ENCODE measurements at places on chromosomes 12 and 14. TPM values are rescaled to one million over a fixed set of nuclear protein-coding genes. Genes with fewer than 3 reads are reported as not detected.

DNA sequence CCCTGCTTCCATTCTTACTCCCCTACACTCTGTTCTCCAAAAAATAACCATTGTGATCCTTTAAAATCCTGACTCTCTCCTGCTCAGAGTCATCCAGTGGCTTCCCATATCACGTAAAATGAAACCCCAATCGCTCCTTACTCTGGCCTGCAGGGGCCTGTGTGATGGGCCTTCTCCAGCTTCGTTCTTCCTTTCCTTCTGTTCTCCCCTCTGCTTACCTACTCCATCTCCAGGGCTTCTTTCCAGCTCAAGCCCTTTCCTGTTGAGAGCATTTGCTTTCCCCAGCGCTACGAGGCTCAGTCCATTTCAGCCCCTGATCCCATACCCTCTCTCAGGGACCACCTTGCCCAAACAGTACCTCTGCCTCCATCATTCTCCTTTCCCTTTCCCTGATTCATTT, 144.4 kb upstream of the ARHGAP5 start:
- DNase-seq: no peak
- no peaks in the 10 kb centered on the region for H3K27me3 ChIP-seq
- no peaks in the 10 kb centered on the region for H3K36me3 ChIP-seq
- H3K27ac ChIP-seq: no peak overlapping the region
- peaks cover 7% of the 10 kb centered on the region for H3K4me1 ChIP-seq
- no peak overlapping the region for H3K4me3 ChIP-seq

GRCh38 chr14:77498120-77498979, at the start of gene ISM2:
TSS of gene ISM2 (minus strand) at chr14:77498816. CDS start at chr14:77498793, 23 bp downstream.
- peaks cover 44% of the 10 kb centered on the region for H3K27me3 ChIP-seq
- peak within 1 kb of the TSS; percentile 59 for H3K4me3 ChIP-seq
- no peak within 1 kb of the TSS for H3K27ac ChIP-seq
- H3K36me3 ChIP-seq: peaks cover 4% of the 10 kb centered on the region
- peak; percentile 54 for DNase-seq

DNA sequence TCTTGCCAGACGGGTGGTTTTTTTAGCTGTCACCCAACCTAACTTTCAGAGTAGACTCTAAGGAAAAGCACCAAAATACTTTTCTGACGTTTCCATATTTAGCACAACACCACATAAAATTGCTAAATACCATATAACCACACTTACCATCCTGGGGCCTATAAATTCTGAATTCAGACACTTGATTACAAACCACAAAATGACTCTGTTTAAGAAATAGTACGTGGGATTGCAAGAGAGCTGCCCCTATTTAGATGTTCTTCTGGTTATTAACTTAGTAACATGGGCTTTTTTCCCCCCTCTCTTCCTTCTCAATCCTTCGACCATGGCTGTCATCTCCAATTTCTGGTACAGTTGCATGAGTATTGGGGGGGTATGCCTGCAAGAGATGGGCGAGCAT, 287.7 kb downstream of the BMP4 start:
- H3K4me3 ChIP-seq: no peak overlapping the region
- no peak for DNase-seq
- H3K27me3 ChIP-seq: no peaks in the 10 kb centered on the region
- H3K36me3 ChIP-seq: no peaks in the 10 kb centered on the region
- H3K4me1 ChIP-seq: no peaks in the 10 kb centered on the region
- H3K27ac ChIP-seq: no peak overlapping the region

- H3K27ac ChIP-seq: no peak overlapping the region
- no peak overlapping the region for H3K4me3 ChIP-seq
- H3K4me1 ChIP-seq: peaks cover 14% of the 10 kb centered on the region
- DNase-seq: no peak
Observed at GRCh38 chr14:81402123-81402495, 2.0 kb upstream of the STON2 start.

- H3K4me1 ChIP-seq: peaks cover 11% of the 10 kb centered on the region
- H3K4me3 ChIP-seq: no peak overlapping the region
- H3K36me3 ChIP-seq: no peaks in the 10 kb centered on the region
- no peaks in the 10 kb centered on the region for H3K27me3 ChIP-seq
Observed at GRCh38 chr14:100472094-100472455, 115.1 kb downstream of the BEGAIN start.

DNA sequence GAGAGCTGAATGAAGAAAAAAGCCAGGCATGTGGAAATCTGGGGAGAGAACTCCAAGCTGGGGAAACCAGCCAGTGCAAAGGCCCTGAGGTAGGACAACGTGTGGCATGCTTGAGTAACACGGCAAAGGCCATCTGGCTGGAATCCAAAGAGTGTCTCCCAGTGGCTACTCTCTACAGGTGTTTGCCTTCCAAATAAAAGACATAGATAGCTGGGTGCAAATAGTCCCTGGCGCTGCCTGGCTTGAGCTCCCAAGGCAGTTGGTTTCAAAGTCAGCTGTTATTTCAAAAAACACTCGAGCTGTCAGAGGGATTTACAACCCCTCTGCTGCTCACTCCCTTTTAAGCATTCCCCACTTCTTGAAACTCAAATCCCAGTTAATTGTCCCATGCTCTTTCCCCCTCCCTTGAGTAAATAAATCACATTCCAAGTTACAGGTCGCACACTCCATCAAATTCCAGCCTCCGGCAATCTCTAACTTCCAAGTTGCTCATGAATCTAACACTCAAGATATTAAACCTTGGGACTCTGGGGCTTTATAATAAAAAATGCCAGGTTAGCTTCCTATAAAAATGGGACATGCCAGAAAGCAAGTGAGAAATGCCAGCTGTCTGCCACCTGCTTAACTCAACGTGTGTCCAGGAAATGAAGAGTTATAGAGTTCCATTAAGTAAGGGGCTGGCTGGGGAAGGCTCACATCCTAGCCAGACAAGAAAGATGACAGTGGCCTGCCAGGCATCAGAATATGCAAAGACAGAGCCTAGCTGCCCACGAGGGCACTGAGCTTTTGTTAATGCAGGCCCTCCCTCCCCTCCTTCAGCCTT, 133.6 kb upstream of the NOS1 start:
- H3K36me3 ChIP-seq: no peaks in the 10 kb centered on the region
- H3K4me1 ChIP-seq: no peaks in the 10 kb centered on the region
- H3K27ac ChIP-seq: no peak overlapping the region
- no peak for DNase-seq

DNA sequence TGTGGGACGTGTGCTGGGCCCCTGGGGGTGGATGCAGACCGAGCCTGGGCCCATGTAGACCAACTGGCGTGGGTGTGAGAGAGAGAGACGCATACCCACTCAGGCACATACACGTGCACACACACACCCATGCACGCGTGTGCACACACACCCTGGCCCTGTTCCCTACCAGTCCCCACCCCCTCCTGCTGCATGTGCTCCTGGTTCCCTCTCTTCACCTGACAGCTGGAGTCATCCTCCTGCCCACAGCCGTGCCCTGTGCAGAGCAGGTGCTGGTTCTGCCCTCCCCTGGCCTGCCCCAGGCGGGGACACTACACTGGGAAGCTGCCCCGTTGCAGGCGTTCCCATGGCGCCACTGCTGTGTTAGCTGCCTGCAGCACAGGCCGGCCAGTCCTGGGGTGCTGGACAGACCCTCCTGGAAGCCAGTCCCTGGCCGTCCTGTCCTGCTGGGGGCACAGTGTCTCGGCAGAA, 18.5 kb downstream of the PACS2 start:
- H3K27me3 ChIP-seq: no peaks in the 10 kb centered on the region
- H3K4me1 ChIP-seq: peaks cover 28% of the 10 kb centered on the region
- no peak overlapping the region for H3K27ac ChIP-seq
- no peak overlapping the region for H3K4me3 ChIP-seq
- DNase-seq: no peak
- no peaks in the 10 kb centered on the region for H3K36me3 ChIP-seq

DNA sequence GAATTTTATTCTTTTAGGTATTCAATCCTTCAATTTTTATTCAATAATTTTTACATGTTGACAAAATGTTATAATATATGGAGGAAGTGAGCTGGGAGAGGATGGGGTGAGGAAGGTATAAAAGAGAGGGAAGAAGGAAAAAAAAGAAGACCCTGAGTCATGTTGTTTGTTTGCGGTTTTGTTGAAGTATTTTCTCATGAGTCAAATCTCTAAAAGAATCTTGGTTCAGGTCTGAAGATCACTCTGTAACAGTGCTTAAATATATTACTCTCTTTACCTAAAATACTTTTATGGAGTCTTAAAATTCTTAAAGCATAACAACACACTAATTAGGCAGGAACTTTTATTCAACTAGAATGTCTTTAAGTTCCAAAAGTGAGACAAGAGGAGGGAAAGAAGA, 489.6 kb upstream of the GARIN6 start:
- H3K4me1 ChIP-seq: no peaks in the 10 kb centered on the region
- no peak overlapping the region for H3K27ac ChIP-seq
- no peaks in the 10 kb centered on the region for H3K27me3 ChIP-seq
- no peaks in the 10 kb centered on the region for H3K36me3 ChIP-seq
- no peak overlapping the region for H3K4me3 ChIP-seq

DNA sequence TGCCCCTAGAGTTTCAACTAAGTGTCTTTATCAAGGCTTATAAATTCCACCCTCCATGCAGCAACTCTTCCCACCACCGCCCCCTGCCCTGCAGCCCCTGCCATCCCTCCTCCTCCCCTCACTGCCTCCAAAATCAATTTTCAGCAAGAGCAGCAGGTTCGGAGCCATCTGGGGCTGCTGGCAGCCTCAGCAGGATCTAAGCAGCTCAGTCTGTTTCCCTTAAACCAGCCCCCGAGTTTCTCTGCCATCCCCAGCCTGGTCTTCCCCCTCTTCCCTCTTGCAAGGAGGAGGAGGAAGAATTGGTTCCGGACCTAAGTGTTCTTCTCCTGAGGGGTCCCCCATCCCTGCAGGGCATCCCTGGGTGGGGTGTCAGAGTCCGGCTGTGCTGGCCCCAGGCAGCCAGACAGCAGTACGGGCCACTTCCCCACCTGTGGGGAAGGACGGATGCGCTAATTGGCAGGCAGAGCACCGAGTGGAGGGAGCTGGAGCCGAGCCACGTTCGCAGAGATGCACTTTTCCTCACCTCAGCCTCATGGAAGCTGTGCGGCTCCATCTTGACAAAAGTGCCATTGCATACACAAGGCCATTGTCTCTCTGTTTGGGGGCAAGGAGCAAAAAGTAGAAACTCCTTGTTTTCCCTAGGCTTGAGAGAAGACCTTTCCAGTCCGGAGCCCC, 189.3 kb downstream of the KCNA5 start:
- DNase-seq: no peak
- H3K4me3 ChIP-seq: no peak overlapping the region
- H3K36me3 ChIP-seq: no peaks in the 10 kb centered on the region
- no peaks in the 10 kb centered on the region for H3K27me3 ChIP-seq
- no peak overlapping the region for H3K27ac ChIP-seq
- no peaks in the 10 kb centered on the region for H3K4me1 ChIP-seq

GRCh38 chr14:103165323-103165722, 42.1 kb downstream of the TNFAIP2 start:
- no peak for DNase-seq
- no peak overlapping the region for H3K27ac ChIP-seq
- no peaks in the 10 kb centered on the region for H3K27me3 ChIP-seq
- H3K4me3 ChIP-seq: no peak overlapping the region

DNA sequence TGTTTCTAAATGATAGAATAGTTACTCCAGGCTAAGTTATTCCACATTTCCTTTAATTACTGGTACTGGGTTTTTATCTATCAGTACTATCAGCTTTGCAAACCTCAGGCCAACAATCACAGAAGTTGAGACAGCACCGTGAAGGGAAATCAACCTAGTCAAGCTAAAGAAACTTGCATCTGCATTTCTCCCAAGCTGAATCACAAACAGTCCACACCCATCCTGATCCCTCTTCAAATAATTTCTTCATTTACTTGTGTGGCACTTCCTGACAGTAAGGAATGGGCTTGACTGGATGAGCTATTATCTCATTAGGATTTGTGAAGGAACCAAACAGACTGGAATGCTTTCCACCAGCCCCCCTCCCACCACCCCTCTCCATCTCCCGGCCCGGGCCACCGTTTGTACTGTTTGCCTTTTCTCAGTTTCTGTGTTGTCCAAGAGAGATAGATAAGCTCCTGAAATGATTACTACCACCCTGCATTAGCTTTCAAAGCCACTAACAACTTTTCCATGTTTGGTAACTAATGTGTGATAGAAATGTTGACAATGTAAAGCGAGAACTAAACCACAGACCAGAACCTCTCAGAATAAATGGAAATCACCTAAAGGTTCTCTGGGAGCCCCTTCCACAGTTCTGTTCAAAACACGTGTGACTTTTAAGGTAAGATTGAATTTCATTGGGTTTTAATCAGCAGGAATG, 236.3 kb downstream of the SLC25A21 start:
- H3K4me3 ChIP-seq: no peak overlapping the region
- no peaks in the 10 kb centered on the region for H3K36me3 ChIP-seq
- no peak for DNase-seq
- no peak overlapping the region for H3K27ac ChIP-seq
- H3K27me3 ChIP-seq: no peaks in the 10 kb centered on the region
- H3K4me1 ChIP-seq: no peaks in the 10 kb centered on the region

- H3K27me3 ChIP-seq: no peaks in the 10 kb centered on the region
- H3K4me1 ChIP-seq: no peaks in the 10 kb centered on the region
- no peak overlapping the region for H3K27ac ChIP-seq
Observed at GRCh38 chr12:42309996-42310395, 15.9 kb downstream of the ZCRB1 start.

GRCh38 chr12:96401076-96401871, 1.0 kb upstream of the CDK17 start:
- DNase-seq: peak; percentile 56
- peak overlapping the region; percentile 96 for H3K27ac ChIP-seq
- H3K36me3 ChIP-seq: no peaks in the 10 kb centered on the region
- peaks cover 40% of the 10 kb centered on the region for H3K4me1 ChIP-seq
- H3K27me3 ChIP-seq: no peaks in the 10 kb centered on the region

Gene ARMH4
- total RNA-seq: not detected

Gene CATSPERB
- 3.9 TPM for total RNA-seq

Gene AKAP3
- 2.5 TPM for total RNA-seq
